ENCODE measurements at places on chromosomes 3 and 15.

- no peak for DNase-seq
Measured at GRCh38 chr3:15633766-15634598, 32.4 kb downstream of the BTD start.

DNA sequence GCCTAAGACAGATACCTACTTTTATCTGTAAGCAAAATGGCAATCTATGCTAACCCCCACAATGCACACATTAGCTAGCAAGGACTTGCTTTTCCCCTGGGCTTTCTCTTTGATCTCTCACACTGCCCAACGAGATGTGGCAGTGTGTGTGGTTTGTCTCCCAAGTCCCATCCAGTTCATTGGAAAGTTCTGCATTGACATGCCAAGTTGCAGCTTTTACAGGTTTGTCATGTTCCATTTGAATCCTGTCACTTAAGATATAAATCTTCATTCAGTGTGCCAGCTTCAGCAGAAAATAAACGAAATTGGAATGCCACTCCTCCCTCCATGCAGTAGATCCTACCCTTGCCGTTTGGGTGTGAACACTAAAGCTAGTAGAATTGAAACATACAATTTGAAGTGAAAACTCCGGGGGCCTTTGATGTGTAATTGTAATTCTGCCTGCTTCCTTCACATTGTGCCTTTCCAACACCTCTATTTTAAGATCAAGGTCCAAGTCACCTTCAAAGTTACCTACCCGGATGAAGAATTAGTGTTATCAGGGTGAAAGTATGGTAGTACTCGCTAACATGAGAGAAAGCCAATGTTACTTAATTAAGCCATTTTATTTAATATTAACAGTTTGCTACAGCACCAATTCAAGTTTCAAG lies 130.9 kb upstream of the BHLHE40 start:
- DNase-seq: no peak

DNA sequence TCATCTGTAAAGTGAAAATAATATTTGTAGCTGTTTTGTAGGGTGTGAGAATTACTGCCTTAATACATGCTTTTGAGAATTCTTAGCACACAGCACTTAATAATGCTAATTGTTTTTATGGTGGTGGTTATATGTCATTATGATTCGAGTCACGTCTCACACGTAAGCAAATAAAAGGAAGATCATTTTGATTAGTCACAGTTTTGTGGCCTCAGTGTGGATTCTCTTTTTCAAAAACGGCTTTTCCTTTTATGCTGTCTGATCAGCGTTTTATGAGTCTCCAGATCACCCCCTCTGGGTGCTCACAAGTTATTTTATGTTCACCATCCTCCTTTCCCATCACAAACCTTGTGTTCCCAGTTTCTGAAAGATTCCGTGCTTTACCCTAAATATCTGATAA lies 255.6 kb upstream of the CNTN4 start:
- no peak for DNase-seq

DNA sequence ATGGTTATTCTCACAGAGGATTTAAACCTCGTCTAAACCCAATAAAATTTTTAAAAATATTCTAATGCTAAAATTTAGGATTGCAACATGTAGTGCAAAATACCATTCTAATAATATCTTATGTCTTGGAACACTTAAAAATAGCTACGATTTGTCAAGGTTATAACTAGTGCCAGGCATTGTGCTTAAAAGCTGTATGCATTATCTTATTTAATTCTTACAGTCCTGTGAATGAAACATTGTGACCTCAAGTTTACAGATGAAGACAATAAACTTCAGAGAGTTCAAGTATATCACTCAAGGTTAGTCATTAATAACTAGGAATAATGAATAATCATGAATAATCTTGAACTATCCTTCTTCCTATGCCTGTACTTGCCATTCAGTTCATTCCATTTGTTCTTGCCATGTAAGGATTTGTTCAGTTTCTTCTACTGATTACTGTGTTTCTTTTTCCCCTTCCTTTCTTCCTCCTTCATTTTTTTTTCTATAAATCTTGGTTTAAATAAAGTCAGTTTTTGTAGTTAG lies 897.6 kb upstream of the NR2F2 start:
- DNase-seq: no peak

DNA sequence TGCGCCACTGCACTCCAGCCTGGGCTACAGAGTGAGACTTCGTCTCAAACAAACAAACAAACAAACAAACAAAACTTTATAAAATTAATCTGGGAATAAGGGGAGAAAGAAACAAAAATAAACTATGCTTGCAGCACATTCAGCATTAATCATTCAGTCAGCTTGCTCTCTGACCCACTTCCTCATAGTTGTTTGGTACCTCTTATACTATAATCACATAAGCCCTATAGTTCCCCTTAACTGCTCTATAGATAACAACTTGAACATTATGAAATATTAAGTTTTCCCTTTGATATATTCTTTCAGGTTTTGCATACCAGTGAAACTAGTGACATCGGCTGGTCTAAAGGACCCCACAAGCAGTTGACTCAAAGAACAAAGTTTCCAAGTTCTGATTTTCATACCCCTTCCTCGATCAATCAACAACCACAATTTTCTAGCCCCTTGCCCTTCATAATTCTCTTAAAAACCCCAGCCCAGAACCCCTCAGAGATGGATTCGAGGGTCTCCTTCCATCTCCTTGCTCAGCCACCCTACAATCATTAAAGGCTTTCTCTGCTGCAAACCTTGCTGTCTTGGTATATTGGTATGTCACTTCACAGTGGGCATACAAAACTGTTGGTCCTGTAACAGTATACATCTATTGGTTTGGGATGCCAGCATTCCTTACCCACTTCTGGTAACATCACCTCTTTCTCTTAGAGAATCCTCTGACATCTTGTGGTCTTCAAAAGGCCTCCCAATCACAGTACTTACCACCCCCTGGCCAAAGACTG lies 26.4 kb downstream of the BCL2L10 start:
- no peak for DNase-seq

All from NCI-H460 (cell line).